ENCODE measurements at places on chromosomes 12 and 14. TPM values are rescaled to one million over a fixed set of nuclear protein-coding genes. Genes with fewer than 3 reads are reported as not detected.
A peak's percentile ranks its signal among the peaks of the same experiment; 100 is the strongest.

- no peak for DNase-seq
These were observed 281.6 kb upstream of the NPAS3 start for GRCh38 chr14:32657081-32657480.

DNA sequence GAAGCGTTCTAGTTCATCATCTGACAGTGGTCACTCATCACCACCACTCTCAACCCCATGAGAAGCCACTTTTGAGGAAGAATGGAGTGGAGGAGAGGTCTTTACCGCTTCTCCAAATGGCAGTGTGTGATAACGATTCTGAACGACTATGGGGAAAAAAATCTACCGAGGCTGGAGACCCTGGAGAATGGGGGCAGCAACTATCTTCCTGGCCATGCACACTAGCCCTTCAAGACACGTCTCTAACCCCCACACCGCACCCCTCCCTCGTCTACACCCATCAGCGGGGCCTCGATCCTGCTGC is 365 bp downstream of the ING4 start:
- no peak for DNase-seq

- DNase-seq, result peak; percentile 28
These were observed 2.3 kb downstream of the HMGA2 start for GRCh38 chr12:65826353-65827171.

- no peak for DNase-seq
These were observed 47.1 kb downstream of the KRT80 start for GRCh38 chr12:52144512-52145227.

GRCh38 chr14:104800015-104800770 is 708 bp upstream of the ZBTB42 start:
- DNase-seq, result no peak

Gene SSTR1
- 2.4 TPM for polyA plus RNA-seq

GRCh38 chr14:59236195-59236594 is 47.7 kb downstream of the DAAM1 start:
- no peak for DNase-seq

- no peak for DNase-seq
These were observed 10.4 kb upstream of the HOXC13 start for GRCh38 chr12:53928054-53928835.

Measured in left renal cortex interstitium (tissue), 4 donors.